KG1 (cell line): ENCODE measurements at places on chromosomes 11 and 22.

DNA sequence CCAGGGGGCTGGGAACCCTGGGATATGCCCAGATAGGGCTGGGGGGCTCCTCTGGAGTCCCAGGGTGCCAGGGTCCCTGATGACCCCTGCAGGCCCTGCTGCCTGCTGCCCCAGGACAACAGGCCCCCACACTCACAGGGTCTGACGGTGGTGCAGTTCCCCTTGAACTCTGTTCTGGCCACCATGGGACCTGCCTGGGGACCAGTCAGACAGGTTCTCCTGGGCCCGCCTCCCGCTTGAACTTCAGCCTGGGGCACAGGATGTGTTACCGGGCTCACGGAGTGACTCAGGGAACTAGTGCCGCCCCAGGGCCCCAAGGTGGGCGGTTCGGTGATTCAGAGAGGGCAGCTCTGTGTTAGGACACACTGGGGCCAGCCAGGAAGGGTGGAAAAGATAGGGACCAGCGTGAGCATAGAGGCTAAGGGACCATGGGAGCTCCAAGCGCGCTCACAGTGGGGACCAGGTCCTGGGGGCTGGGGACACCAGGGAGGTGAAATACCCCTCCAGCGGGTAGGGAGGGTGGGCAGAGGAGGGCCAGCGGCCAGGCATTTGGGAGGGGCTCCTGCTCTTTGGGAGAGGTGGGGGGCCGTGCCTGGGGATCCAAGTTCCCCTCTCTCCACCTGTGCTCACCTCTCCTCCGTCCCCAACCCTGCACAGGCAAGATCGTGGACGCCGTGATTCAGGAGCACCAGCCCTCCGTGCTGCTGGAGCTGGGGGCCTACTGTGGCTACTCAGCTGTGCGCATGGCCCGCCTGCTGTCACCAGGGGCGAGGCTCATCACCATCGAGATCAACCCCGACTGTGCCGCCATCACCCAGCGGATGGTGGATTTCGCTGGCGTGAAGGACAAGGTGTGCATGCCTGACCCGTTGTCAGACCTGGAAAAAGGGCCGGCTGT is 21.5 kb upstream of the TXNRD2 start:
- no peak for DNase-seq

DNA sequence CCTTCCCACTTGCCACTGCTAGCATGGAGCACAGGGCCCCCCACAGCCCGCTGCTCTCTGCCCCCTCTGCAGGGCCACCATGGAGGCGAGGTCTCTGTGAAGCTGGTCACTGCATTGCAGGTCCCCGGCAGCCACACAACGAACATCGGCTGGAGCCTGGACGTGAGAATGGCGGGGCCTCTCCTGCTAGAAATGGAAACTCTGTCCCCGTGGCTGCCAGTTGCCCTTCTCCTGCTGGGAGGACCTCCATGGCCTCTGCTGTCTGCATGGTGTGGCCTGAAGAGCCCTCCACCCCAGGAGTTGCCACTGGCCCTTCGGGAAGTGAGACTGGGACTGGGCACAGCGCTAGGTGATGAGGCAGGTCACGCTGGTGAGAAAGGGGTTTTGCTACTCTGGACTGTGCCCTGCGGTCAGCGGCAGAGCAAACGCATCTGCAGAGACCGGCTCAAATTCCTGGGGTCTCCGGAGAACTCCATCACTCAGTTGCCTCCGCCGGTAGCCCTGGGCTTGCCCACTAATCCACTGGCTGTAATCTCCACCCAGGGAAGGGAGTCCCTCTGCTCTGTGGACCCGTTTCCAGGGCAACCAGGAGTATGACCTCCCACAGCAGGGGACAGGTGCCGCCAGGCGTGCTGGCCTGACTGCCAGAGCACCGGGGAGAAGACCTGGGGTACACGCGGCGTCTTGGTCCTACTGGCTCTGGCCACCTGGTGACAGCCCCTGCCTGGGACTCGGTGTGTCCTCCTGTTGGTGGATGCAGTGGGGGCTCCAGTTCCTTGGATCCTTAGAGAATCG is 806.3 kb downstream of the BRD1 start:
- DNase-seq, result no peak

- DNase-seq, result no peak
Measured at GRCh38 chr22:28442711-28443525, 236.7 kb downstream of the TTC28 start.

DNA sequence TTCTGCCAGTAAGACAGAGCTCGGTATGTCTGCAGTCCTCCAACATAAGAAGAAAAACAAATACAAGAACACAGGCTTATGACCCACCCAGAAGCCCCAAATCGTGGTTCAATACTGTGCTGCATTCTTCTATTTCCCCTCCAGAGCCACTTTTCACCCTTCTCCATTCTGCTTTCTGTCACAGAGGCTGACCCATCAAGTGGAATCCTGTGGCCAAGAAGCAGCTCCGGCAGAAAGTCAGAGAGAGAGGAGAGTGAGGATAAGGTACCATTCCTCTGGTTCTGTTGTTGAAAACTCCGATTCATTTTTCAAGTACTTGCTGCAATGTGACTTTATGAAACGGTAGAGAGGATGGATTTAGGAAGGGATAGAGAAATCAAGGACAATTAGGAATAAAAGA is 30.4 kb downstream of the PGM2L1 start:
- no peak for DNase-seq

GRCh38 chr22:32896891-32897290 is 95.4 kb downstream of the TIMP3 start:
- no peak for DNase-seq

- DNase-seq, result no peak
Measured at GRCh38 chr11:35005141-35005780, 88.8 kb downstream of the PDHX start.
